Vagina (tissue), 2 donors: ENCODE measurements at places on chromosomes 1 and 21.

DNA sequence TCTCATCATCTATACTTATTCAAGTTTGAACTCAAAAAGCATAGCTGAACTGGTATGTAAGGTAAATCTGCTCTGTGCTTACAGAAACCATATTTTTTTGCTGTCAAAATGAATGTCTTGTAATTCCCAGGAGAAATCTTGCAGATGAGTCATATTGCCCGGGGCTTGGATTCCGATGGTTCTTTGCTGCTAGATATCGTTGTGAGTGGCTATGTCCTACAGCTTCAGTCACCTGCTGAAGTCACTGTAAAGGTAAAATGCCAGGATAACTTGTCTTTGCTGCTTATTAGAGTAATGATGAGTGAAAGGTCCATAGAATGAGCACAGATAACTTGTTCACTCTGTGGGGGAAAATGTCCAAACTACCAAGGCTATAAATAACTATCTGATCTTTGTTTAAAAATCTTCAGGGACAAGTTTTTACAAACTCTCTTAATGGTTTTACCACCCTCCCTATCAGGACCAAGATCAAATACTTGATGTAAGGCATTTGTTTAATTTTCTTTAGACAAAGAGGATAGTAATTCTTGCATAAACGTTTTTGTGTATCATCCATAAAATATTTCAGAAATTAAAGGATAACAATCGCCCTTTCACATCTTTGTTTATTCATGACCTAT, 222.3 kb downstream of the TPR start:
- no peak for DNase-seq

GRCh38 chr1:38018864-38019343, 6.4 kb downstream of the UTP11 start:
- DNase-seq, result no peak

GRCh38 chr1:58204284-58204683, 342.2 kb downstream of the OMA1 start:
- DNase-seq, result no peak

DNA sequence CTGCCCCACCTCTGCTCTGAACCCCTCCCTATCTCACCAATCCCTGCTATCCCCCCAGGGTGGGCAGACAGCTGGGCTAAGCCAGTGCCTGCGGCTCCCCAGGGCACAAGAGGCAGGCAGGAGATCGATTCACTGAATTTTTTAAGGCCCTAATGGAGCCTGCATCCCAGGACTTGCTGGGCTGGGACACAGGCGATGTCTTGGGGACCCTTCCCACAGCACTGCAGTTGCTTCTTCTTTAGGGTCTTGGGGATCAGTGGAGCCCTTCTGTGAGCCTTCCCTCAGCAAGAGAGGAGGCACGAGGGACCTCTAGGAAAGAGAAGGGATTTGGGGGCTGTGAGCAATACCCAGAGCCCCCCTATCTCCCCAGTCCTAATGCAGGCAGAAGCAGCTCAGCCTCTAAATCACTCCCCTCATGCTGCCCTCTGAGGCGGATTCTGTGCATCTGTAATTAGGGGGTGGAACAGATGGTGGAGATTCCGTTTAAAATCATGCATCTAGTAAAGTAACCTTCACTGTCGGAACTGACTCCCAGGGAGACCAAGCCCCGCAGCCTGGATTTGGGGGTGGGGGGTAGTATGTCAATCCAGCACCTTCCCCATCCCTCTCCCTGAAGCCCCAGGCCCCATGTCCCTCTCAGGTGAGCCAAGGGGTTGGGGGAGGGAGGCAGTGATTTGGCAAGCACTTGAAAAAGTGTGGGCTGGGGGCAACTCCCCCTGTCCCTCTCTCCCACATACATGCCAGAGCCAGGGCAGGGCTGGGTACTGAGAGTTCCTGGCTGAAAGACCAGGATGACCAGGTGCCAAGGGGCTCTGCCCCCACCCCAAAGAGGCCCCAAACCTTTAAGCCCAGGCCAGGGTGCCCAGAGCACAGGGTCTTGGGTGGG, 10.0 kb downstream of the AHDC1 start:
- no peak for DNase-seq

DNA sequence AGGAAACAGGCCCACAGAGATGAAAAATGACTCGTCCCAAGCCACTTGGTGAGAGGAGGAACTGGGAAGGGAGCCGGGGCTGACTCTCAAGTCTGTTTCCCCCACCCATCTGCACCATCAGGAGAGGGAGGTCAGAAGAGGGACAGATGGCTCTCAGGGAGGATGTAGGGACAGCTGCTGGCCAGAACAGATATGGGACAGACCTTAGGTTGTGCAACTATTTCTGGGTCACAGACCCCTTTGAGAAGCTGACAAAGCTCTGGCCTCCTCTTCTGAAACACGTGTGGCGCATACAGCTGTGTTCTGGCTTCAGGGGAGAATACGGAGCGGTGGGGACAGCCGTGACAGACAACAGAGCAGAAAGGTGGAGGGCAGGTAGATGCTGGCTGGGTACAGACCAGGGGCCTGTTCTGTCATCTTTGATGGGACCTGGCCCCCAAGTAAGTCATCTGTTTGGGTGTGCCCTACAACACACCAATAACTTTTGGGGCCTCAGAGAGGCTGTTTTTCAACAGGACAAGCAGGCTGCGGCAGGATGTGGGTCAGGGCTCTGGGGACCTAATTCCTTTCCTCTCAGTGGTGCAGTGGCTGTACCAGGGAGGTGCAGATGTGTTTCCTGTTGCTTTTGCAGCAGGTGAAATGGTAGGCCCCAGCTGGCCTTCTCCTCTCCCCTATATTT, 7.3 kb downstream of the SH3BGRL3 start:
- no peak for DNase-seq

DNA sequence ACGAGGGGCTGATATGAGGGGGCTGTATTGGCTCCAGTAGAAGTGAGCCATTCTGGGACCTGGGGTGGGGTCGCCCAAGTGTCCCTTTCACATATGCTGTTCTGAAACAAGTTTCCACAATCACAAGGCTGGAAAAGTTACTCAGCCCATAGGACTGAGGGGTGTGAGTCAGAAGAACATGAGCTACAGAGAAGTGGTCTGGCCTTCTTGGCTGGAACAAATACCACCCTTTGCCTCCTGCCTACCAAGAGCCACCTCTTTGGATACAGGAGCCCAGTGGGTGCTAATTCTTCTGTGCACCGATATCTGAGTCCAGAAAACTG, 42.4 kb downstream of the MEF2D start:
- DNase-seq, result no peak

DNA sequence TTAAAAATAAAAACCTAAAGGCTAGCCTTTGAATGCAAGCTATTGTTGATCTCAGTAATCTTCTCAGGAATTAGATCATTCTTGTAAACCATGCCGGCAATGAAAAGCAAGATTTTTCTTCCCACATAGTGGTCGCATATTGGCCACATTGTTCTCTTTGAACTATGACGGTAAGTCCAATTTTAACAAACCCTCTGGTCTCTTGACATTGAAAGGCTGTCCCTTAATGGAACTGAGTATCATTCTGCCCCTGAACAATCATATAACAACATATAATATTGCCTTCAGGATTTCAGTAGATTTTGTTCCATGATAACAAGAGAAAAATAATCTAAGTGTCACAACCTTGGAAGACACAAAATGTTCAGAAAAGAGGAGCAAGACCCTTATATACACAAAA, 1.3 kb downstream of the TNNI3K start:
- DNase-seq, result no peak

DNA sequence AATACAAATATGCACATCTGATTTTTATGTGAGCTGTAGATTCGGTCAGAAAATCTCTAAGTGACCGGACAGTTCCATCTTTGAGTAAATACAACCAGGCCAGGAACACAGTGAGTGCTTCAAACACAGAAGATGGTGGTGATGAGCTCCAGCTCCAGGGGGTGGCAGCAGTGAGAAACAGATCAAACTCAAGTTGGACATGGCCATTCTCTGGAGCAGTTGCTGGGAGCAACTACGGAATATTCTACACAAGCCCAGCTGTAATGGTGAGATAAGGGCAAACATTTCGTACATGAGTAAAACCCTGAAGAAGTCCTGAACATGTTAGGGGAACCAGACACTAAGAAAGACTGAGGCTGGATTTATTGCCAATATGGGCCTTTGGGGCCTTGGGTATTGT, 100.7 kb downstream of the BARHL2 start:
- DNase-seq, result no peak
